Brain pericyte (primary cell): ENCODE measurements at places on chromosomes 16 and 17.

GRCh38 chr17:80961541-80962330, 29.9 kb upstream of the CHMP6 start:
- DNase-seq, result no peak

- no peak for DNase-seq
Observed at GRCh38 chr16:10982465-10983150, 38.2 kb downstream of the CLEC16A start.

- DNase-seq, result no peak
Observed at GRCh38 chr16:23293016-23293415, 9.1 kb upstream of the SCNN1B start.

DNA sequence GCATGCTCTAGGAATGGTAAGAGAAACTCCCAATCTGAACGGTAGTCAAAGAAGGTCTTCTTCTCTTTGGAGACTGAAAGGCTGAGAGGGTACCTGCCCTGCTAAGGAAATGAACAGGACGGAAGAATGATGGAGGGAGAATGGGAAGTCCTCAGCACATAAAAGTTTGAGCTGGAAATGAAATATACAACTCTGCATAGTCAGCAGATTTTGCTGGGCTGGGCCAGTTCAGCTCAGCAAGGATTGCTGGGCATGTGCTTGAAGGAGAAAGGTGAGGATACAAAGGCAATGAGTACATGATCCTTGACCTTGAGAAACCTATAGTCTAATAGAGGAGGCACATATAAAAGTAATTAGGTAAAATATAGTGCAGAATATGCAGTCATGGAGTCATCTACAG, 669.3 kb downstream of the MAF start:
- DNase-seq, result no peak

- no peak for DNase-seq
Observed at GRCh38 chr17:80886641-80887573, 104.7 kb upstream of the CHMP6 start.

GRCh38 chr16:49776085-49776595, 79.8 kb downstream of the ZNF423 start:
- no peak for DNase-seq

GRCh38 chr16:28497861-28498599, 3.6 kb downstream of the APOBR start:
- no peak for DNase-seq

- DNase-seq, result no peak
Observed at GRCh38 chr16:57611706-57612105, 16.7 kb upstream of the ADGRG1 start.

DNA sequence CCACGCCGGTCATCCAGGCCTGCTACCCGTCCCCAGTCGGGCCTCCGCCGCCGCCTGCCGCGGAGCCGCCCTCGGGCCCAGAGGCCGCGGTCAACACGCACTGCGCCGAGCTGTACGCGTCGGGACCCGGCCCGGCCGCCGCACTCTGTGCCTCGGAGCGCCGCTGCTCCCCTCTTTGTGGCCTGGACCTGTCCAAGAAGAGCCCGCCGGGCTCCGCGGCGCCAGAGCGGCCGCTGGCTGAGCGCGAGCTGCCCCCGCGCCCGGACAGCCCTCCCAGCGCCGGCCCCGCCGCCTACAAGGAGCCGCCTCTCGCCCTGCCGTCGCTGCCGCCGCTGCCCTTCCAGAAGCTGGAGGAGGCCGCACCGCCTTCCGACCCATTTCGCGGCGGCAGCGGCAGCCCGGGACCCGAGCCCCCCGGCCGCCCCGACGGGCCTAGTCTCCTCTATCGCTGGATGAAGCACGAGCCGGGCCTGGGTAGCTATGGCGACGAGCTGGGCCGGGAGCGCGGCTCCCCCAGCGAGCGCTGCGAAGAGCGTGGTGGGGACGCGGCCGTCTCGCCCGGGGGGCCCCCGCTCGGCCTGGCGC, 2.4 kb downstream of the HIC1 start:
- no peak for DNase-seq

- no peak for DNase-seq
Observed at GRCh38 chr16:89770367-89770766, 46.1 kb downstream of the FANCA start.

GRCh38 chr17:21392266-21392665, 16.1 kb downstream of the KCNJ12 start:
- no peak for DNase-seq

DNA sequence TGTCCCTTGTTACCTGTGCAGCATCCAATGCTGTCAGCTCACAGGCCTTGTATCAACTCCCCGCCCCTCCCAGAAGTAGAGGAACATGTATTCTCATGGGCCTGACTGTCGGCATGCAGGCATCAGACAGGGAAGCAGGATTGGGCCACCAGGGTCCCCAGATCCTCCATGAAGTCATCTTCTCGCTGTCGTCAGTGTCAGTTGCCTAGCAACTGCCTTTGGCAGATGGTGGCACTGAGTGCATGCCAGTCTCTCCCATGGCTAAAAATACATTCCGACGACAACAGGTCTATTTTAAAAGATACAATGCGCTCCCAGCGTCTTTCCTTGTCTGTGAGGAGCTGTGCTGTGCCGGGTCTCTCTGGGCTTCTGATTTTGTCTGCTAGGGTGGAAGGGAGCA, 36.8 kb upstream of the CES5A start:
- DNase-seq, result no peak

GRCh38 chr16:28845293-28845692, 855 bp downstream of the TUFM start:
- no peak for DNase-seq

GRCh38 chr17:48630925-48631692, 5.0 kb upstream of the HOXB9 start:
- no peak for DNase-seq

GRCh38 chr16:28930652-28931051, 1.1 kb upstream of the CD19 start:
- no peak for DNase-seq

- no peak for DNase-seq
Observed at GRCh38 chr17:70752966-70753467, 583.7 kb downstream of the KCNJ2 start.

DNA sequence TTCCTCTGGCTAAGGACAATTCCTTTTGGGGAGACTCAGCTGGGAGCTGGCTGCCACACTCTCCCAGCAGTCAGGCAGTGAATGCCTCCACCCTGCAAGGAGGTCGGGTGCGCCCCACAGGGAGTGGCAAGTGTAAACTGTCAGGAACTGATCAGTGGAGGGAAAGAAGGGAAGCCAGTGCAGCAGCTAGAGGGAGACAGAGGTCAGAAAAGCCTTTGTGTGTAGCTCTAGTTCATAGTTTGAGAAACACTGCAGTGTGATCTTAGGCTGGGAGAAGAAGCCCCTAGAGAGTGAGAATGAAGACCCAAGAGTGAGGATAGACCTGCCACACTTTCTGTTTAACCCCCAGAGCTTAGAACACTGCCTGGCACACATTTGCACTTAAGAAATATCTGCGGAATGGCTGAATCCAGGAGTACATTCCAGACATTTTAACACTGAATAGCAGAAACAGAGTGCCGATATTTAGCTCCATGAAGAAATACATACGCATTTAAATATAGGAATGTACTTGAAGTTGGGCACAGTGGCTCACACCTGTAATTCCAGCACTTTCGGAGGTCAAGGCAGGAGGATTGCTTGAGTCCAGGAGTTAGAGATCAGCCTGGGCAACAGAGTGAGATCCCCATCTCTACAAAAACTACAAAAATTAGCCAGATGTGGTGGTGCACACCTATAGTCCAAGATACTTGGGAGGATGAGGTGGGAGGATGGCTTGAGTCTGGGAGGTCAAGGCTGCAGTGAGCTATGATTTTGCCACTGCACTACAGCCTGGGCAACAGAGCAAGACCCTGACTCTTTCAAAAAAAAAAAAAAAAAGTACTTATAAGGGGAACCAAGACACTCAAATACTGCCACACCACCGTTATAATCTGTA, 11.1 kb upstream of the SLC5A11 start:
- DNase-seq, result no peak

GRCh38 chr17:31908386-31908785, 6.9 kb upstream of the UTP6 start:
- DNase-seq, result no peak

DNA sequence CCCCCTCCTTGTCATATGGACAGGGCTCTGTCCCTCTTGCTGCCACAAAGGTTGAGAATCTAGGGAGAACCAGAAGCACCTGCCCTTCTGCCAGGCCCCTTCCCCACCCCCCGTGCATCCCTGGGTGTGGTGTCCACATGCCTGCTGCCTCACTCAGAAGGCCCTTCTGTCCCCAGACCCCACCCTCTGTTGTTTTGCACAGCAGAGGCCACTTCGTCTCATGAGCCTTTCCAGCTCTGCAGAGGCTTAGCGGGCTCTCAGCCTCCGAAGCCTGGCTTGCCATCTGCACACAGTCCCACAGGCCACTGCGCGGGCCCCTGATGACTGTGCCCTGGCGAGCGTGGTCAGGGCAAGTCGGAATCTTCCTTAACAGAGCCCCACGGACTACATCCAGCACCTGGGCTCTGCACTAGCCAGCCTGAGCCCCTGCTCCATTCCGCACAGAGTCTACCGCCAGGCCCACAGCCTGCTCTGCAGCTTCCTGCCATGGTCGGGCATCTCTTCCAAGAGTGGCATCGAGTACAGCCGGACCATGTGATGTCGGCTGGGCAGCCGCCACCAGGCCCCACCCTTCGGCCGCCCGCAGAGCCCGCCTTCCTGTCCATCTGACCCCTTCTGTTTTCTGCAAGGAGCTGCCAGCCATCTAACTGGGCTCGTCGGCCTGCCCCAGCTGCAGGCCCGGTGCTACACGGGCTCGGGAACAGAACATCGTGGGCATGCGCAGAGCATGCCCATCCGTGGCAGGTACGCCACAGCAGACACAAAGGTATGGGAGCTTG, 10.8 kb downstream of the C16orf90 start:
- no peak for DNase-seq

DNA sequence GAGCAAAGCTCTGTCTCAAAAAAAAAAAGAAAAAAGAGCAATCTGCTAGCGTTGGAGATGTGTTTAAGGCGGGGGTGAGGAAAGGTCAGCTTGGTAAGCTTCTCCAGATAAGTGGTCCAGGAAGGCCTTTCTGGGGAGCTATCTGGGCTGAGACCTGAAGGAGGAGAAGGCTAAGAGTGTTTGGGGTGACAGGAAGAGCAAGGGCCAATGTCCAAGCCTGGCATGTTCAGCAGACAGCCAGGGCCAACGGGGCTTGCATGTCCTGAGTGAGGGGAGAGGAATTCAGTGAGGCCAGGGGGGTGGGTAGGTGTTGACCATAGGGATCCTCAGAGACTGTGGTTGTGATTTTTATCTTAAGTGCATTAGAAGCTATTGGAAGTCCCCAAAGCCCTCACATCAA, 15.4 kb downstream of the STAT5A start:
- no peak for DNase-seq

DNA sequence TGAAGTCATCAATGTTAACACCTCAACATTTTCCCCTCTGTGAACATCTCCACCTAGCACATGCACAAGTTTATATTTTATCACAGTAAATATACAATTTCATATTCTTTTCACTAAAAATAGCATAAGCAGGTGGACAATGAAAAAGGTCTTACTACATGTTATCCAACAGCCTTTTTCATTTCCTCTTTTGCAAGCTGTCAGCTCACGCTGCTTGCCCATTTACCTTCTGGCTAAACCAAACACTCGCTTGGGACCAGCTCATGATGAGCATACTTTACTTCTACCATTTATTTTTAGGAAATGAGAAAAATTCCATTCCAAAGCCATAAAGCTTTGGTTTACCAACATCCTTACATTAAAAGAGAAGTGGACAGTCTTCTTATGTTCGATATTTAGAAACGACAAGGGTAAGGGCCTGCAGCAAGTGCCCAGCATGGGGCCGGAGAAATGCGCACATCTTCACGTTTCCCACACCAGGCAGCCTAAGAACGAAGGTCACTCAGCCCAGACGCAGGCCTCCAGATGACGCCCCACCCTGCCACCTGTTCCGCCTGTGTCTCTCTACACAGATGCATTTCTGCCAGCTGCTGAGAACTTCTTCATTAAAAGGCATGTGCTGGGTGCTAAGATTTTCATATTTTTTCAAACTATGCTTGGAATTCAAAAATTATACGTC, 13.9 kb downstream of the SNN start:
- DNase-seq, result no peak

GRCh38 chr17:57873261-57874057, 23.6 kb upstream of the MRPS23 start:
- no peak for DNase-seq

DNA sequence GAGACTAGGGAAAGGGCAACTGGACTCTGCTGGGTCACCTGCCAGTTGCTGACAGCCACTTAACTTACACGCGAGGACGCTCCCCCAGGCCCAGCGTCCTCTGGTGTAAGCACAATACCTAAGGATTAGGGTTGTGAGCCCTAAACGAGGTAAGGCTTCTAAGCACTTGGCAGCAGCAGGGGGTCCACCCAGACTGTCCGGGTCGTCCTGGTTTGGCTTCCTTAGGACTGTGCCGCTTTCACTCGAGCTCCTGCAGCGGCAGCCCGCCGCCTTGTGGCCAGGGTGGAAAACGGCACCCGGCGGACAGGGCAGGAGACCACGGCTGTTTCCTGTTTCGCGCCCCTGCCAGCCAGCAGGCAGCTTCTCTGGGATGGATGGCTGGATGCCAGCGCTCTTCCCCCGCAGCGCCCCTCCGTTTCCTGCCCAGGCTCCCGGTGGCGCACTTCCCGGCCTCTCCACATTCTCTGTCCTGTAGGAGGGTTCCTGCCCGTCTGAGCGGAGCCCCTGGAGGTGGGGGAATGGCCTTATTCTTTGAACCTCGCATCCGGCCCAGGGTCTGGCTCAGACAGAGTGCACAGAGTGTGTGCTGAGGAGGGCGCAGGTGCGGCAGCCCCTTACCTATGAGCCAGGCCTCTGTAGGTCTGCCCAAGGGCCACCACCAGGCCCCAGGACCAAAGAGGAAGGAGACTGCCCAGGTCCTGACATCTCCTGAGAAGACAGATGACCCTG, 47.0 kb upstream of the AMZ2 start:
- peak; percentile 31 for DNase-seq

- DNase-seq, result no peak
Observed at GRCh38 chr17:57927048-57927723, 28.0 kb downstream of the CUEDC1 start.

DNA sequence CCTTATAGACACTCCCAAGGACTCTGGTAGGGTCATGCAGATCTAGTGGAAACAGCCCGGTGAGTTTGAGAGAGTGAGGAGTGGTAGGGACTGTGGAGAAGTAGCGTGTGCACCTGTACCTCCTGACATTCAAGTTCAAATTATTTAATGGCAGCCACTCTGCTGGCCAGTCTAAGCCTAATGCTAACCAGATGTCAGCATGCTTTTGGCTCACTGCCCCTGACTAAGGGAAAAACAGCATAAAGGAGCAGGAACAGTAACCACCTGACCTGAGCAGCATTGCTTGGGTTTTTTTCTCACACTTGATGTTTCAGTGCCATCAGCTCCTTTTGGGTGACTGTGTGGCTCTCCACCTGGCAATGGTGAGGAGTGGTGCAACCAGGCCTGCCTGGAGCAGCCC, 23.8 kb upstream of the SLC12A3 start:
- no peak for DNase-seq

- no peak for DNase-seq
Observed at GRCh38 chr17:8691931-8692330, 52.7 kb downstream of the CCDC42 start.

DNA sequence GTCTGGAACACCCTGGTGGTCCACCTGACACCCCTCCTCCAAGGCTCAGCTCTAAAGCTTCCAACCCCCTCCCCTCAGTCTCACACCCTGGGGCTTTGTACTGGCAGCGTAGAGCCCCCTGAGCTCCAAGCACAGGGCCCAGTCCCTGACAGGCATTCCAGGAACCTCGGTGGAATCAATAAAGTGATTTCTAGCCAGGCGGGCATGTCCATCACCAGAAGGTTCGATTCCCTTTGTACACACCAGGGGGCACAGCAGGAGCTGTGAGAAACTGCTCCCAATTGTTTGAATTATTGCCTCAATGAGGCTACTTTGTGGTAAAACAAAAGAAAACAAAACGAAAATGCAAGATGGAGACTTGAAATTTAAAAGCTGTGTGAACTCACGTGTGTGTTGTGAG, 51.8 kb downstream of the SMPD3 start:
- no peak for DNase-seq
